ENCODE measurements at places on chromosomes 4 and X. TPM values are rescaled to one million over a fixed set of nuclear protein-coding genes. Genes with fewer than 3 reads are reported as not detected.

USP51 gene
- total RNA-seq: 1.7 TPM

OTC gene
- not detected for total RNA-seq

CD99 gene
- total RNA-seq: 361 TPM

CCKAR gene
- total RNA-seq: not detected

SFRP2 gene
- total RNA-seq: not detected

ADAM29 gene
- total RNA-seq: not detected

FAM9B gene
- not detected for total RNA-seq

HS6ST2 gene
- total RNA-seq: 2.0 TPM

GPR143 gene
- 5.3 TPM for total RNA-seq

DSPP gene
- not detected for total RNA-seq

CCDC110 gene
- 0.19 TPM for total RNA-seq

CCSER1 gene
- total RNA-seq: 2.6 TPM

DRD5 gene
- not detected for total RNA-seq
